Sciatic nerve (tissue), 2 donors: ENCODE measurements at places on chromosomes 12 and 14. TPM values are rescaled to one million over a fixed set of nuclear protein-coding genes. Genes with fewer than 3 reads are reported as not detected.

ERBB3 gene
- 159 TPM for total RNA-seq

MYF5 gene
- total RNA-seq = not detected

DDX47 gene
- total RNA-seq = 48.6 TPM

KRT2 gene
- not detected for total RNA-seq

B4GALNT3 gene
- 28.8 TPM for total RNA-seq

GAS2L3 gene
- total RNA-seq = 232 TPM

CIROP gene
- total RNA-seq = not detected
